ENCODE measurements at places on chromosomes 1 and 21.

GRCh38 chr1:151134991-151135390 is 11.4 kb downstream of the SEMA6C start:
- DNase-seq = no peak

DNA sequence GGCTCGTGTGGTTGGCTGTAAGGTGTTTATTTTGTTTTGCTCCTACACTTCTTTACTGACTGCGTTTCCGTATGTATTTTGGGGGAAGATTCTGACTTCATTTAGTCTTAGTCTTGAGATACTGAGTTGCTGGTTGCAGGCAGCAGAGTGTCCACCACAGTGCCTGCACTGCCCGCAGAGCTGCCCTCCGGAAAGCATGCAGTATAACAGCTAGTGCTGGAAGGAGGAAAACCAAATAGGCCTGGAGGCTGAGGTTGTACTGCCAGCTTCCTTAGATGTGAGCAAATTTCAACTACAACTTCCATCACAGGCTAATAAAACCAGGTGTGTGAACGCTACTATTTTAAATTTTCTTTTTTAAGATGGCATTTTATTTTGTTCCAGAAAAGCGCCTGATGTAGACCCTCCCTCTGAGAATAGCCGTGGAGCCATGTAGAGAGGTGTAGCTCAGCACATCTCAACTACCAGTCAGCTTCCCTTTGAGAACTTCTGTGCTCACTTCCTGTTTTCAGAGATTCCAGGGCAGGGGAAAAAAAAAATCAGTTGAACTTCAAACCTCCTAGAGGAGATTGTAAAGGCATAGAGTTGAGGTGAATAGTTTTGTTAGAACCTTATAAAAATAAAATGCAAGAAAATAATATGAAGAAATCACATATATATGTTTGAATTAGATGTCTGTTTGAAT is 17.6 kb downstream of the LMO4 start:
- no peak for DNase-seq

- DNase-seq = no peak
Measured at GRCh38 chr1:226542623-226543103, 5.9 kb upstream of the STUM start.

- DNase-seq = no peak
Measured at GRCh38 chr1:24957016-24957807, 27.1 kb upstream of the RUNX3 start.

DNA sequence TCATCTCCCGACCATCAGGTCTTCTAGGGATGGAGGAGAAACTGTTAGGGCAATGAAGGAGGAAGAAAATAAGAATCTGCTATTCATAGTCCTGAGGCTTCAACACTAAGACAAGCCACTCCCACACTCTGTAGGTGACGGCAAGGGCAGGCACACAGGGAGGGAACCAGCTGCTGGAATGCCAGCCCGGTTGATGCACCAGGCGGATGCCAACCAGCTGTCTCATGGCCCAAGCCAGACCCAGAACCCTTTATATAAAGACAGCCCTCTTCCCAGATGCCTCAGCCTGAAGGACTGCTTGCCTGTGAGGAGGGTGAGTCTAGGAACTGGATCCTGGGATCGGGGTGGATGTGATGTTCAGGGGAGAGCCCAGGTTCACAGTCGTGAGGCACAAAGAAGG is at the start of gene KPRP:
TSS of gene KPRP (plus strand) at position 279 of the 400 bp plus-strand sequence. CDS start 1,564 bp downstream, outside the sequence.
- DNase-seq = no peak

- DNase-seq = no peak
Measured at GRCh38 chr1:13514821-13515220, 1.0 kb upstream of the LRRC38 start.

- DNase-seq = no peak
Measured at GRCh38 chr21:41747943-41748738, 18.7 kb downstream of the RIPK4 start.

DNA sequence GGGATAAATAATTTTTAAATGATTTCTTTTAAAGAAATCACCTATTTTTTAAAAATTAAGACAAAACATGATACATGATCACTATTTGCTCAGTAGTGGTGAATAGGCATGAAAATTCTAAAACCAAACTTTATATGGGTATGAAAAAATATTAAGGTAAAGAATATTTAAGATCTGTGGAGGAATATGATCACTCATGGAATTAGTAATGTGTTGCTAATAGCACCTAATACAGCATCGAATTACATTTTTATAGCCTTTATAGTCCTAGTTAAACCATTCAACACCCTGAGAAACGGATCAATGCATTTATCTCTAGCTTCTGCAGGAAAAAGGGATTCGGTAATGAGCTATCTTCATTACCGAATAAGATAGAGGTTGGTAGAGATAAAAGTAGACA is 373.9 kb downstream of the LRRIQ3 start:
- DNase-seq = no peak

DNA sequence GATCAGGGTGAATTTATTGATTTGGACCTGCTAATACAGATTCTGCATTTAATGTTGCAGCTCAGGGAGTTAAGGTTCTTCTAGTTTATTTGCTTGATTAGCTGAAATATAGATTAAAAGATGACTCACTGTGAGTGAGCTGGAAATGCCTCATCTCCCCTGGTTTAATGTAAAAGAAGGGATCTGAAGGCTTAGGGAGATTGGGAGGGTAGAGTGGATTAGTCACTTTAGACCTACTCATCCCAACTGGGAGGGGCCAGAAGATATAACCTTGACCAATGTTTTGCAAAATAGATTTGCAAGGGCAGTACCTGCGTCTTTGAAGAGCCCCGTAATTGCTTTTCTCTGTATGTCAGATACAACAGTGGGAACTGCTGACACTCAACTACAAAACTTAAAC is 922.8 kb upstream of the ADGRL4 start:
- no peak for DNase-seq

DNA sequence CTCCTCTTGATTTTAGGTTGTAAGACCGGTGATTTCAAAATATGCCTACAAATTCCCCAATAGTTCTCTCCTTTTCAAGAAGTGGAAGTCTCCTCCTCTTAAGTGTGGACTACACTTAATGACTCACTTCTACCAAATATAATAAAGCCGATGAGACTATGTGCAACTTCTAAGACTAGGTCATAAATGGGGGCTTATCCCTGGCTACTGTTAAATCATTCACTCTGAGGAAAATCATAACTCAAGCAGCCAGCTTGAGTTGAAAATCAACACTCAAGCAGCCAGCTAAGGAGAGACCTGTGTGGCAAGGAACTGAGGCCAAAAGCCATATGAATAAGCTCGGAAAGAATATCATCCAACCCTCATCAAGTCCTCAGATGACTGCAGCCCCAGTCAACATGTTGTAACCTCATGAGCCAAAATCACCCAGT is 49.6 kb upstream of the PSMG1 start:
- no peak for DNase-seq

- DNase-seq = no peak
Measured at GRCh38 chr1:107277022-107277421, 136.2 kb downstream of the NTNG1 start.

DNA sequence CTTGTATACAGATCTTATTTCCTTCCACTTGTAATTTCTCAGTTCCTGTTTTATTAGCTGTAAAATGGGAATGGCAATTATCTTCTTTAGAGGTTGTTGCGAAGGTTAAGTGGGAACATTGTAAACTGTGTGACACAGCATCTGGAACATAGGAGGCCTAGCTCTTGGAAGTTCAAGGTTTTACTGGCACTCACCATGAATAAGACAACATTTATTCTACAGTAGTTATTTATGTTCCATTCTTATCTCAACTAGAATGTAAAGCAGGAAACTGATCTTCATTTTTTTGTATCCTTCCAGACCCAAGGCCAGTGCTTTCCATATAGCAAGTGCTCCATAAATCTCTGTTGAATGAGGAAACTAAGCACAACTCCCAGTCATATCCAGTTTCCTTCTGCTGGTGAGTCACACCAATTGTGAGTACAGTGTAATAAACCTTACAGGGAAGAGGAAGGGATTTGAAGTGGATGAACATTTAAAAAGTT is 1.4 kb downstream of the BCL10 start:
- DNase-seq = no peak

DNA sequence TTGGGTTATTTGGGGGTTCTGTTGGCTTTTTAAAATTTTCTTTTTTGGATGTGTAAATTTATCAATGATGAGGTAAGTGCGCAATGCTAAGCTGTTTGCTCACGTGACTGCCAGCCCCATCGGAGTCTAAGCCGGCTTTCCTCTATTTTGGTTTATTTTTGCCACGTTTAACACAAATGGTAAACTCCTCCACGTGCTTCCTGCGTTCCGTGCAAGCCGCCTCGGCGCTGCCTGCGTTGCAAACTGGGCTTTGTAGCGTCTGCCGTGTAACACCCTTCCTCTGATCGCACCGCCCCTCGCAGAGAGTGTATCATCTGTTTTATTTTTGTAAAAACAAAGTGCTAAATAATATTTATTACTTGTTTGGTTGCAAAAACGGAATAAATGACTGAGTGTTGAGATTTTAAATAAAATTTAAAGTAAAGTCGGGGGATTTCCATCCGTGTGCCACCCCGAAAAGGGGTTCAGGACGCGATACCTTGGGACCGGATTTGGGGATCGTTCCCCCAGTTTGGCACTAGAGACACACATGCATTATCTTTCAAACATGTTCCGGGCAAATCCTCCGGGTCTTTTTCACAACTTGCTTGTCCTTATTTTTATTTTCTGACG is 3.1 kb downstream of the OLIG2 start:
- DNase-seq = no peak

GRCh38 chr21:24897883-24898282 is 709.4 kb downstream of the MRPL39 start:
- DNase-seq = no peak

GRCh38 chr1:19672237-19672636 is 7.6 kb downstream of the HTR6 start:
- DNase-seq = no peak

DNA sequence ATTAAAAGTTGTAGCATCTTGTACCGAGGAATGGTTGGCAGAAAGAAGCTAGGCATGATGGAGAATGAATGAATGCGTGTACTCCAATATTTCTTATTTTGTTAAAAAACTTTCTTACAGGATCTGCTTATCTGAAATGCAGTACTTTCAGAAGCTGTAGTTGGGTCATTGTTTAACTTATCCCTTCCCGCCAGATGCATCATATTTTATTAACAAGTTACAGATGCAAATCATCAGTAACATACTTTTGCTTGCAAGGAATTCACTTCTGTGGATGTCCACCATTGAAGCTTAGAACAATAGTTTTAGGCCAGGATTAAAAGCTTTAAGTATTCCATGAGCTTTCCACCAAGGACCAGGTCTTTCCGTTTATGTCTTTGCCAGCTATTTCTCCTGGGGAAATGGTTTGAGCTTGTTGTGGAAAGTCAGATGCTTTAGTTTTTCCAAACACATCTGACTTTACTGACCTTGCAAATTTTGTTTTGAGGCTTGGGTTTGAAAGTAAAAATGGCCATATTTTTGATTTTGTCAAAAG is 65.4 kb downstream of the PATJ start:
- DNase-seq = no peak

GRCh38 chr1:28735961-28736449 is 735 bp upstream of the YTHDF2 start:
- no peak for DNase-seq

DNA sequence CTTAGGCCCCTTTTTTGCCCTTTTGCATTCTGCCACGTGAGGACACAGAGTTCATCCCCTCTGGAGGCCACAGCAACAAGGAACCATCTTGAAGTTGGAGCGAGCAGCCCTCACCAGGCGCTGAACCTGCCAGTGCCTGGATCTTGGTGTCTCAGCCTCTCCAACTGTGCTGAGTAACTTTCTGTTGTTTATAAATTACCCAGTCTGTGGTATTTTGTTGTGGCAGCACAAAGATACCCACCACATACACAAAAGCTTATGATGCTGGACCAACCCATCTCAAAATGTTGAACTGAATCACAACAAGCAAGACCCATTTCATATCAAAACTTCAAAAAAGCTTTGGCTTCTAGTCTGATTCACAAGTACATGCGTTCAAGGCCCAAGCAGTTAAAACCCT is 649.9 kb downstream of the KIF26B start:
- no peak for DNase-seq

DNA sequence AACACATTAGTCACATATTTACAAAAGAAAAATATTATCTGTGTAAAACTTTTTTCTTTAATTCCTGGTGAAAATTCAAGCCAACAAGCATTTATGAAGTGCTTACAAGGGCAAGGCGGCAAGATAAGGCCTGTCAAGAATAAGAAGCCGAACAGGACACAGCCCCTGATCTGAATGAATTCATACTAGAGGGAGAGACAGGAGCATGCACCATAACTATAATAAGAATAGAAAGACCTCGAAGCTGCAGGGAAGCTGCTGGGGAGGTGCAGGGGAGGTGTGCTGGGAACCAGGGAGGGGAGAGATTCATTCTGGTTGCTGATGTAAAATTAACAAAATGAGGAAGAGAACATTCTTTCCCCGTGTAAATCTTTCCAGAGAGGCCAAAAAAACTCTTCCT is 60.5 kb upstream of the TARDBP start:
- no peak for DNase-seq

DNA sequence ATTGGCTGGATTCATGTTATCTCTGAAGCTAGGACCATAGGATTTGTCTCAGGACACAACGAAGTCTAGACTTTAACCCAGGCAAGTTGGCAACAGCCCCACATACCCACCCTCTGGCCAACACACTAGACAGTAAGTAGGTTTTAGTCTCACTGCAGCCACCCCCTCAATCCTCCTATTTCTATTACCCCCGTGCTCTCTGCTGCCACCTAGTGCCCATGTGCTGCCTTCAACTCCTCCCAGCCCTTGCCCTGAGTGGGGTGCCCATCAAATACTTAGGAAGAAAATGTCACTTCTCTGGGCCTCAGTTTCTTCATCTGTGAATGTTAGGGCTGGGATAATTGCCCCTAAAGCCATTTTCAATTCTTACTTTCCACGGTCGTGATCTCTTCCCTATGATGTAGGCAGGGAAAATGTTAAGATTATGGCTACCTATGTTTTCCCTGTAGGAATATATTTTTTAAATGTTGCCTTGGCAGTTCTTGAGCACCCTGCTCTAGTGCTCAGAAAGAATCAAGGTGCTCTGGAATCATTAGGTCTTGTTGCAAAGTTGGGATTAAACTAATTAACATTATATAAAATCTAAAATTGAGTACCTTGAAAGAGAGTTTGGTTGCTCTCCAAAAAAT is 213.0 kb downstream of the LMX1A start:
- DNase-seq = no peak

DNA sequence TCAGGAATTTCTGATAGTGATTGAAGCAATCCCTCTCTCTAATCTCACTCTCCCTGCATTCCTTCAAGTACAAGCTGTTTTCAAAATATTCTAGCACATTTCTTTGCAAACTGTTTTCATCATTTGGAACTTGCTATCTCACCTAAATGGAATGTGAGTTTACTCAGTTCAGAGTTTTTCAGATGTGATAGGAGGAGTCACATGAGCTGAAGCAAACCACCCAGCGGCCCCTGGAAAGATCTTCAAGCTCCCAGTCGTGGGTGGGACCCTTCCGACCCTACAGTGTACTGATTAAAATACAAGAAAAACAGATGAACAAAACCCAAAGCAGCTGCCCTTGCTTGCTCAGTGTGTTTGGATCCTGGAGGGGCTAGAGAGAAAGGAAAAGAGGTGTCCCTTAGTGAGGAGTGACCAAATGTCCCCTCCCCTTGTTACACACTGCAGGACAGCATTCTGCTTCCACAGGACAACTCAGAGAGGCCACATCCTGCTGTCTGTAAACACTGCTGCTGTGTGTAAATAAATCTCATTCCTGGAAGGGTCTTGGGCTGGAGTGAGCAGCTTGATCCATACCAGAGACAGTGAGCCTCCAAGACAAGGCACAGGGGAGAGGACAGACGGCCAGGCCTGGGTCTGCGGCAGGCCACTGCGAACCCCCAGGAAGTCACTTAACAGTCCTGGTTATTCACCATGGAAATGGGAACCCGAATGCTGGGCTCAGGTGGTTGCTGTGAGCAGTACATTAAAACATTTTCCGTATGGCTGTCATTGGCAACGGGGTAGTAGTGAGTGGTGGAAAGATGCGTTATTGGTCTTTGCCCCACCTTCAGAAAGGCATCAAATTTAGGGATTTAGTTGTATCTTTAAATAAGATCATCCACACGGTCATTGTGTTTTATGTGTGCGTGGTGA is 229.2 kb downstream of the RHOU start:
- no peak for DNase-seq

Data from stimulated activated CD4-positive, alpha-beta T cell treated with anti-CD3 and anti-CD28 coated beads, TNF-alpha, amount 100 ng/mL, for 24 hours (primary cell).